CD4-positive, alpha-beta T cell treated with Interleukin-4 for 1 hour (primary cell): ENCODE measurements at places on chromosomes 4 and X.
A peak's percentile ranks its signal among the peaks of the same experiment; 100 is the strongest.

DNA sequence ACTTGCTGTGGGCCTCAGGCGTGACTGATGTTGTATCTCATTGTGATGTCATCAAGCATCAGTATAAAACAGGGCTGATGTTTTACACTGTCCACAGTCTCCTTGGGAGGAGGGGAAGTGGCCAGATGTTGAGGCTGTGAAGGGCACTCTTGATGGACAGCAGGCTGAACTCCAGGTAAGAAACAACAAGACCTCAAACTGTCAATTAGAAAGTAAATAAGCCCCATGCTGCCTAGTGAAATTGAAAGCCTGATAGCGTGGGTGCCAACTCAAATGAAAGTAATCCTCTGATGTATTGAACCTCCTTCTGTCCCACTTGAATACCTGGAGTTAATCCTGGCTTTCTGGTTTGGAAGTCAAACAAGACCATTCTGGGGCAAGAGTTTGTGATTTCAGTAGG lies 19.7 kb downstream of the VSIG1 start:
- DNase-seq, result no peak

DNA sequence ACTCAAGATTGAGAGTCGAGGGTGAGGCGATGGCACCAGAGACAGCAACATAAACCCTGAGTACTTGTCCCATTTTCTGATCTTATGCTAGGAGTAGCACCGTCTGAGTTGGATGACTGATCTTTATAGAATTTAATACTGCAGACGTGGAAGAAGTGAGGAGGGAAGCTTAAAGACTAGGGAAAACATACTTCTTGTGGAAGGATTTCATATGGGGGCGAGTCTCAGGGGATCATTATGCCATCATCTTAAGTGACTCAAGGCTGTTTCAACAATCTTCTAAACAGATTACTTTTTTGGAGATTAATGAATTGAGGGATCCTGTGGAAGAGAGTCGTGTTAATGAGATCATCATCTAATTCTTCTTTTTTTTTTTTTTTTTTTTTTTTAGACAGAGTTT lies 17.2 kb upstream of the FAT1 start:
- DNase-seq, result no peak

- no peak for DNase-seq
Measured at GRCh38 chr4:24657768-24658617, 73.6 kb upstream of the DHX15 start.

DNA sequence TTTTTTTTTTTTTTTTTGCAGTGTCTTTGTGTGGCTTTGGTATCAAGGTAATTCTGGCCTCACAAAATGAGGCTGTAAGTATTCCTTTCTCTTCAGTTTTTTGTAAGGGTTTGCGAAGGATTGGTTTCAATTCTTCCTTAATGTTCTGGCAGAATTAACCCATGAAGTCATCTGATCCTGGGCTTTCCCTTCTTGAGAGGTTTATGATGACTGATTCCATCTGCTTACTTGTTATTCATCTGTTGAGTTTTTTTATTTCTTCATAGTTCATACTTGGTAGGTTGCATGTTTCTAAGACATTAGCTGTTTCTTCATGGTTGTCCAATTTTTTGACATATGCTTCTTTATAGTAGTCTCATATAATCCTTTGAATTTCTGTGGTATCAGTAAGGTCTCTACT lies 181.4 kb upstream of the PDE5A start:
- no peak for DNase-seq

DNA sequence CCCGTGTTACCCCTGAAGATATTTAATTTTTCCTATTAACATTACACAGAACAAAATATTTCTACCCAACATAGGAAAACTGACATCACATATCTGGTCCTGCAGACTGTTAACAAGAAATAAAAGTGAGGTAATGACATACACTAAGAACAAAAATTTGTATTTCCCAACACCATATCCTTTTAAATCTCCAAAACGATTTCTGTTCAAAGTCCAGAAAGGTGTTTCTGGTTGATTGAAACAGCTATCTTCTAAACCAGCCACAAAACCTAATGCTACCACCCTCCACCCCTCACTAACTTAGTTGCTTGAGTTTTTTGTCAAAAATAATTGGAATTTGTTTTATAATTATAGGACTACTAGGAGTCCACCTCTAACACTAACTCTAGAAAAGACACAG lies 7.1 kb downstream of the ANKRD50 start:
- DNase-seq, result no peak

DNA sequence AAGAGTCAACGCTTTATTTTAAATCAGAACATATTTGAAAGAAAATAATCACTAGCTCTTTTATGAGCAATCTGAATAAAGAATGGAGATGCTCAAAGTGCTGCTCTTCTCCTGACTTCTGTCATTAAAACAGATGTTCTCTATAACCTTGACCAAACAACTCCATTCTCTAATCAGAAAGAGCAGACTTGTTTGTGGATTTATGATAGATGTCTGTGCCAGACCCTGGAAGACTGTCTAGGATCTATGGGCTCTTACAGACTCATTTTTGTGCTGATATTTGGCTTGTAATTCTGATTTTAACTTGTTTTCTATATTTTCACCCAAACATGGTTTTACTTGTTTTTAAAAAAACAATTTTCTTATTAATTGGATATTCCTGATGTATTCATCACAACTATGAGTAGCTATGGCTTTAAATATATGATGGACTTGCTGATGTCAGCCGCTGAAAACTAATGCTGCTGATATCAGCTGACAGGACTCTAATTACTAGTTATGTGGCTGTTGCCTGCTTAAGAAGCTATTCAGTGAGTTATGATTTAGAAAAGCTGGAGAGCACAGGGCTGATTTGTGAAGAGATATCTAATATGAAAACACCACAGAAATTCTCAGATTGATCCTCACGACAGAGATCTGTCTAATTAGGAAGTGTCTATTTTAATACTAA lies 31.6 kb upstream of the MAML3 start:
- no peak for DNase-seq

- peak; percentile 92 for DNase-seq
Measured at GRCh38 chrX:130165703-130166502, at the start of gene AIFM1. TSS of gene AIFM1 (minus strand) at chrX:130165841. CDS start at chrX:130165656, 185 bp downstream.

GRCh38 chrX:41314881-41315280 lies 19.1 kb upstream of the DDX3X start:
- no peak for DNase-seq

GRCh38 chrX:74523224-74523623 lies 91.2 kb downstream of the RLIM start:
- no peak for DNase-seq
